ENCODE measurements at places on chromosomes 3 and 15.

DNA sequence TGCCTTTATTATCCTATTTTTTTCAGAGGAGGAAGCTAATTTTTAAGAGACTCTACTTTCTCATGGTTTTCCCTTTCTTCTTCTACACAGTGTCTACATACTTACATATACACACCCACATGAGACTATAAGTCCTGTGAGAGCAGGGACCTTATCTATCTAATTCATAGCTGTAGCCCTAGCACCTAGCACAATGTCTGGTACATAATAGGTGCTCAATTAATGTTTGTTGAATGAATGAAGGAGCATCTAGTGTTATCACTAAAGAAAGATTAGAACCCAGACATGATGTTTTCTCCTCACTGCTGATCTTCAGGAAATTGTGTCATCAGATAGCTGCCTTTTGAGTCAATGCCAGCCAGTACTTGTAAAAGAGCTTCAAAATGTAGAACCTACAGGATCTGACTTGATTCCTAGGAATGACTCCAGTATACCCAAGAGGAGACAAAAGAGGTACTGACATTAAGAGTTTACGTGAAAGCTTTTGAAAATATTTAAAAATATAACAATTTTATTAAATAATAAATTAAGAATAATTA lies 2.5 kb downstream of the SCG5 start:
- DNase-seq, result no peak

GRCh38 chr3:106103383-106103782 lies 234.6 kb upstream of the CBLB start:
- DNase-seq, result no peak

DNA sequence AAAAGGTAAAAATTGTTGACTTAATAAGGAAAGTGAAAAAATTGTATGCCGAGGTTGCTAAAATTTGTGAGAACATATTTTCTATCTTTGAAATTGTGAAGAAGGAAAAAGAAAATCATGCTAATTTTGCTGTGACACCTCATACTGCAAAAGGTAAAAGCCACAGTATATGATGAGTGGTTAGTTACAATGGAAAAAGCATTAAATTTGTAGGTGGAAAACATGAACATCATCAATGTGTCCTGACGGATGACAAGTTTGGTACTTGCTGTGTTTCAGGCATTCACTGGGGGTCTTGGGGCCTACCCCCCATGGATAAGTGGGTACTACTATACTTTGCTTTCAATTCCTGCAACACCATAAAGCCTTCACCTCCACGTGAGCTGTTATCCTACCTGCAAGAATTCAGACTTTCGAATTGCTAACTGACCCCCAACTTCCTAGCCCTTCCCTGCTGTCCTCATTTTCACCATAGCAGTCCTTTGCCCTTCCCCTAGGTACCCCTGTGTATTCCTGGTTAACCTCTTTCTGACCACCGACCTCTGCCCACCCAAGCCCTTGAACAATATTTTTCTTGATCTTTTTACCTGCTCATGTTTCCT lies 62.4 kb downstream of the RAB7A start:
- DNase-seq, result no peak

DNA sequence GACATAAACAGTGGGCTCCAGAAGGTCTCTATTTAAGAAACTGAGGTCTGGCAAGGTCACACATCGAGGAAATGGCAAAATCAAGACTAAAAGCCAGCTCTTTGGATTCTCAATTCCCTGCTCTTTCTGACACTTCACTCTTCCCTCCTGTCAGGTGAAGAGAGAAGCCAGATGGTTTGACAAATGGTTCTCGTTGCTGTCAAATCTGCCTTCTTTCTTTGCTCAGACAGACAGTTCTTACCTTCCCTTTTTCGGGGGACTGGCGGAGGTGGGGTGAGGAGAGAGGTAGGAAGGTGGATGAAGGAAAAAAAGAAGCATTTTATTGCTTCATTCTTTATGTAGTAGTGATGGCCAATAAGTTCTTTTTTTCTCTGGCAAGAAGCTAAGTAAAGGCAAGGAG lies 133.4 kb downstream of the LPP start:
- no peak for DNase-seq

DNA sequence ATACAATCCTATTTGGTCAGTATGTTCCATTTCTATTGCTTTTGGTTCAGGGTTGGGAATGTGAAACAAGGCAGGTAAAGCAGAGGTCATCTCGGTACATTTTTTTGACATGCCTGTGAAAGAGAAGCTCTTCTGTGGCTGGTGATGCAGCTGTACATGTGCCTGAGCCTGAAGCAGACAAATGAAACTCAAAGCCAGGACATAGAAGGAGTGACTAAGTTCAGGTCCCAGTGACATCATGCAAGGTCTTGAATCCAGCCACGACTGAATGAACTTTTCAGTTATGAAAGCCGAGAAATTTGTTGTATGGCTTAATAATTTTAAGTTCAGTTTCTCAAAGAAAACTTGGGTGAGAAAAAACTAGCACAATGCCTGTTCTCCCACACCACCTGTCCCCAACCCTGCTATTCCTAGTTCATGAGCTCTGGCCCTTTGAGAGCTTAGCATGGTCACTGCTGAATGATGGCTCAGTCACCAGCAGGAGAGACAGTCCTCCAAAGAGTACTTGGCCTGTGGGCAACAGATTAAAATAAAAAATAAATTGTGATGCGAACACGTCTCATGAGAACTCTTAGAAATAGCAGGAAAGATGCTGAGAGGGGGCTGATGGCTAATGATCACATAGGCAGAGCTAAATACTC lies 600.2 kb upstream of the GRM7 start:
- DNase-seq, result no peak

Data from astrocyte of the hippocampus (primary cell).